Fibroblast of skin of right quadriceps (primary cell): ENCODE measurements at places on chromosomes 3 and 15.

GRCh38 chr3:105639131-105639530 lies 229.7 kb downstream of the CBLB start:
- no peak for DNase-seq

DNA sequence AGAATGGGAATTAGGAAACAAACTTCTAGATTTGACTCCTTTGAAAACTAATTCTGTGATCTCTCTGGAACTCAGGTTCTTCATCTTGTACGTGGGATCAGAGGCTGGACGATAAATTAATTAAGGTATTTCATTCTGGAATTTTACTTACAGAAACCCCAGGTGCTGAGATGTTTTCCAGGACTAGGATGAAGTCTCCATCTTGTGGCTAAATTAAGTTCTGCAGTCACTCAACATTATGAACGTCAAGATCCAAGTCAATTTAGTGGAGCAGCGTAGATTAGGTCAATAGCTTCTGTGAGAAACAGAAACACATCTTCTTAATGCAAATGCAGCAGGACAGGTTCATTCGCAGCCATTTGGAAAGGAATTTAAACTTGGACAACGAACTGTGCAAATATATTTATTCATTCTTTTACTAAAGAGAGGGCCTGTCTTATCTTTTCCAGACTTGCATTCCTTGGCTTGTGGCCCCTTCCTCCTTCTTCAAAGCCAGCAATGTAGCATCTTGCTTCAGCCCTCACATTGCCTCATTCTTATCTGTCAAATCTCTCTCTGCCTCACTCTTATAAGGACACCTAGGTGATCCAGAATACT lies 26.7 kb upstream of the TMC3 start:
- peak; percentile 51 for DNase-seq

- peak; percentile 78 for DNase-seq
Measured at GRCh38 chr3:55000546-55000945, 72.7 kb upstream of the LRTM1 start.

DNA sequence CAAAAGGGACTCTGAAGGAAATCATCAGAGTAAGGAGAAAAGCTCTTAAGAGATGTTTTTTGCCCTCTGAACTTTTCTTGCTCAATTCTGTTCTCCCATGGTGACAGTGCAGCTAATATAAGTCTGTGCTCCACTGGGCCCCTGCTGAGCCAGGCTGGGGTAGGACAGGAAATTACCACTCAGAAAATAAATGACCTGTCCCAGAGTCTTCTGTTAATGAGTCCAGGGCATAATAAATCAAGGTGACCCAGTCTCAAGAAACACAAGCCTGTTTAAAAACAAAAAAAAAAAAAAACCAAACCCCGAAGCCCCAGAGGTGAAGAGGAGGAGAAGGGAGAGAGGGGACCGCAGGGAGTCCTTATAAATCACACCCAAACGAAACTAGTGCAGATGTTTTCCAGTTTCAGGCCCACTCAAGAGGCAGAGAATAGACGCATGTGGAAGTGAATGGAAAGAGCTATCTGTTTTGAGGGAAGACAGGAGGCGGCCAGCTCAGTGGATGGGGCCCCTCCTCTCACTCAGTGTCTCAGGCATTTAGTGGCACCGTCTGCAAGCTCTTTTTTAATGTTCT lies 59.8 kb upstream of the BOC start:
- DNase-seq: peak; percentile 73

GRCh38 chr3:43389388-43390254 lies 103.3 kb downstream of the SNRK start:
- no peak for DNase-seq

DNA sequence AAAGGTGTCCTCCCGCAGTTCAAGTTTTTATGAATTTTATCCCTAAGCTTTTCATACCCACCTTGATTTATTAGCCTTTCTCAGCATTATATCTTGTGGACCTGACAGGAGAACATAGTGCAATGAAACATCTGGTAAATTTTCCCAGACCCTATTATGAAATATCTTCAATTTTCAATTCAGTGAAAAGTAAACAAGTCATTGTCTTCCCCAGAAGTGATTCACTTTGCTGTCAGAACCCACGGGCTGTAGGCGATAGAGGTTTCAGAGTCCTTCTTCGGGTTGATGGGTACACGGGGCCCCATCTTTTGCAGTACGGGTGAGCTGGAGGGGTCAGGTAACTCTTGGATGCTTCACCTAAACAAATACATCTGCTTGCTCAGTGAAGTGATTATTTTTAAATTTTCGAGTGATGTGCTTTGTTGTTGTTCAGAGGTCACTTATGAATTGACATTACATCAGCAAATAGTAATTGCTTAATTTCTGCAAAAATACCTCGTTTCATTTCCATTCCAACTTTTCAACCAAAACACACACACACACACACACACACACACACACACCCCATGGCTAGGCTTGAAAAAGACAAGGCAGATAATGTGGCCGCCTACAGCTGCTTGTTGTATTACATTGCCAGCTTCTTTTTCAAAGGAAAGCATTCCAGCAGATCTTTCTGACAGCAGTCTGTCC lies 102.9 kb downstream of the SEMA6D start:
- DNase-seq: peak; percentile 32

- DNase-seq: peak; percentile 50
Measured at GRCh38 chr3:3586843-3587646, 212.2 kb upstream of the LRRN1 start.

- DNase-seq: no peak
Measured at GRCh38 chr15:28936481-28936881, 50.7 kb downstream of the APBA2 start.

GRCh38 chr3:160773722-160774121 lies 17.7 kb downstream of the PPM1L start:
- no peak for DNase-seq

DNA sequence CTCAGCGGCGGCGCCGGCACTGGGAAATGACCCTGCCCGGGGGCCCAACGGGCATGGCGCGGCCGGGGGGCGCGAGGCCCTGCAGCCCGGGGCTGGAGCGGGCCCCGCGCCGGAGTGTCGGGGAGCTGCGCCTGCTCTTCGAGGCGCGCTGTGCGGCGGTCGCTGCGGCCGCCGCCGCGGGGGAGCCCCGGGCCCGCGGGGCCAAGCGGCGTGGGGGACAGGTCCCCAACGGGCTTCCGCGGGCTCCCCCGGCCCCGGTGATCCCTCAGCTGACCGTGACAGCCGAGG lies 172 bp downstream of the ITPKA start:
- DNase-seq: no peak

DNA sequence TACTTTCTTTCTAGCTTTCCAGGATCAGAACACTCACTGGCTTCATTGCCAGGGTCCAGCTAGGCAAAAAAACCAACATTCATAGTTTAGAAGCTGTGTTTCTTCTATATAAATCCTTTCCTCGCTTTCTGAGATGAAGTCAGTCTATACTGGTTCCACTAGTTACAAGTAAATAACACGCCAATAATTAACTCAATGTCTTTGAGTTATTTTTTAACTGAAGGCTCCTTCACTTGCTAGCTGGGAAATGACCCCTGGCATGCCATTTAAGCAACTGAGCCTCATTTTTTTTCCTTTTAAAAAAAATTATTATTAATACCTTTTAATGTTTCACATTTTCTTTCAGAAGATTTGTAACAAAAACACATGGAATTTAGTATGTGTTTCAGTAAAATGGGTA lies 2.1 kb upstream of the CCDC174 start:
- no peak for DNase-seq

DNA sequence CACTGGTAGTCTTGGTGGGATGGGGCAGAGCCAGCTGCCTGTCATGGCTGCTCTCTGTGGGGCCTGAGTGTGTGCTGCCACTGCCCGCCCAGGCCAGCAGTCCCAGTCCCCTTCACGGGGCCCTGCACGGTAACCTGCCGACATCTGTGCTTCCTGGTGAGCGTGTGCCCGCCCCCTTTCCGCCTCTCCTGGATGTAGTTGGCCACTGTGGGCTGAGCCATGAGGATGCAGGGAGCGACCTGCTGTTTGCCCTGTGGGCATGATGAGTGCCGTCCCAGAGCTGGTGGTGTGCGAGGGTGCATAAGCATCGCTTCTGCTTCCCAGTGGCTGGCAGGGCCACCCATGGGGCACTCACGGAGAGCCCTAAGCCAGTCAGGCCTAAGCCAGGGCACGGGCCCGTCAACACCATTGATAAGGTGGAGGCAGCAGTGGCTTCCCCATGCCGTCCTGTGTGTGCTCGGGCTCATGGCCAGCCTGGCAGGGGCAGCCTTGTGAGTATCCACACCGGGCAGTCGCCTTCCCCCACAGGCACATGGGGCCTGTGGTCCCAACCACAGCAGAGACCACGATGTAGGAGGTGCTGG lies 14.6 kb downstream of the PLXNA1 start:
- DNase-seq: no peak

DNA sequence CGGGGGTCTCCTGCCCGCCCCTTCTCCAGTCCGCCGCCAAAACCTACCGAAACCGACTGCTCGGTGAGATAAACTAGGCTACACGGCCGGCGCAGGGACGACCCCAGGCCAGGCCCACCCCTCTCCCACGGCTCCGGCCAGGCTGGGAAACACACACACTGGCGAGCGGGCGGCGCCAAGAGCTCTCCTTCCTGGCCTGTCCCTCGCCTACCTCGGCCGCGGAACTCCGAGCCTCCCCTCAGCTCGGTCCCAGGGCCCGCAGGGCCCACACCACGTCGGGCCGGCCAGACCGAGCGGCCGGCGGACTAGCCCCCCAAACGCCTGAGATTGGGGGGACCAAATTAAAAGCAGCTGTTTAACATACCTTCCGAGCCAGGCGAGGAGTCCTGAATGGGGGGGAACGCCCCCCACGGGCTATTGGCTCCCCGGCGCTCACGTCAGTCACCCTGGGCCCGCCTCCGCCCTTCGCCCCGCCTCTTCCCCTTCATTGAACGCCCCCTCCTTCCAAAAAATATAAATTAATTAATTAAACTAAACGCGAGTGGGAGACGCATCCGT lies 4.0 kb upstream of the SIN3A start:
- peak; percentile 77 for DNase-seq

- DNase-seq: no peak
Measured at GRCh38 chr15:71219101-71219500, 103.8 kb downstream of the THSD4 start.

- no peak for DNase-seq
Measured at GRCh38 chr3:178802259-178802658, 266.0 kb downstream of the KCNMB2 start.

DNA sequence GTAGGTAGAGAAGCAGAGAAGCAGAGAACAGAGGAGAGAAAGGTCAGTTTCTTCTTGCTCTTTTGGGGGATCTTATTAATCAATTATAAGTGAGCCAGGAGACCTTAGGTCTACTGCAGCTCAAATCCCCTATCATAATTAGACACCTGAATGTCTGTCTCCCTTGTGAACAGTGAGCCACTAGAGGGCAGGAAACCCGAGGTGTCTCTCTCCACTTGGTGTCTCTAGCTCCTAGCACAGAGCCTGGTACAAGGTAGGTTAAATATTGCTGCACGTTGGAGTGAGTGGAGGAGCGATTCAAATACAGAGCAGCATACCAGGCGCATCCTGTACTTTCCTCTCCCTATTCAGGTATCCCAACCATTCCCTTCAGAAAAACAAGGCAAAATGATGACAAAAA lies 2.0 kb upstream of the ST8SIA2 start:
- DNase-seq: peak; percentile 52

- DNase-seq: peak; percentile 56
Measured at GRCh38 chr3:157204431-157204830, 44.5 kb upstream of the CCNL1 start.

DNA sequence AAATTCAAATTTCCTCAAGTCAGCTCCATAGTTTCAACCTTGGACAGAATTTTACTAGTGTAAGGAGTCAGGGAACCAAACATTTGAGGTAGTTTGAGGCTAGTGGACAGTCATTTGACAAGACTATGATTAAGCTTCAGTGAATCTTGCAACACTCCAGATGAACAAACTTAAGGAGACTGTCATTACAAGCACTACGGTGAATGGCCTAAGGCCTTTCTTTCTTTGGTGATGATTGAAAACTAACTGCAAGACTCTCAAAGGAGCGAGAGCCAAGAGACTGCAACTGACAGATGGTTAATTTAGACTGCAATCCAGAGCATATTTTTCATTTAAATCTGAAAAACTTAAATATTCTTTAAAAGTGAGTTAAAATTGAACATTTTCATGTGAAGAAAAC lies 272.3 kb upstream of the NECTIN3 start:
- no peak for DNase-seq

DNA sequence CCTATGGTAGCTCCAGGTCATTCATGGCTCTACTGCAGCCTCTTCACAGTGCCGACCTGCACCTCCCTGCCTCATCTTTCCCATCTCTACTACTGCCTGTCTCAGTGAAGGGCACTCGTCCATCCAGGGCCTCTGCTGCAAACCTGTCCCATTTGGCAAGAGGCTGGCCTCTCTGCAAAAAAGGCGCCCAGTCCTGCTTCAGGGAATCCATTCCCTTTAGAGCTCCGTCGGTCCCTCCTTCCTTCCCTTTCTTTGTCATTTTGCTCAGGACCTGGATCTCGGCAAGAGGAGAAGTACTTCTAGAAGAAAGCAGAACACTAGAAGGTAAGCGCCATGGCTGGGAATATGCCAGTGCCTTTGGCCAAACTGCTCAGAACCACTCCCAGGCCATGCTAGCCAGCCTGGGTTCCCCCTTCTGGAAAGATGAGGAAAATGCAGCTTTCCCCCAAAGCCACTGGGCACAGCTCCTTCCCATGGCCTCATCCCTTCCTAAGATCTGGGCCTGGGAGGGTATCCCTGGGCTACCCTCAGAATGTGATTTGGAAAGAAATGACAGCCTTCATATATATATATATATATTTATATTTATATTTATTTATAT lies 6.4 kb upstream of the ISL2 start:
- DNase-seq: peak; percentile 37

DNA sequence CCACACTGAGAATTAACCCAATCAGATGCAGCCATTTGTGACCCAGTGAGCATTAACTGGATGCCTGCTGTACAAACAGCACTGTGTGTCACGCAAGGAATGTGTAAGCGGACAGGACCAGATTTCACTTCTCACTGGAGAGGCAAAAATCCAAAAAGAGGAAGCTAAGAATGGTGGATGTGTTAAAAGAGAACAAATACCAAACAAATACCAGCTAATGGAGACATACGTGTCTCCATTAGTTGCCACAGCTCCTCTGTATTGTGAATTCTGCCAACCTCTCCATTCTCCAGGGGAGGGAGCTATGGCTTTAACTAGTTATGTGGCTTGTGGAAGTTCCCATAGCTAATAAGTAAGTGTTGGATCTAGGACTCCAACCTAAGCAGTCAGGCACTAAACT lies 2.6 kb downstream of the LTF start:
- DNase-seq: no peak
